Central memory CD8-positive, alpha-beta T cell (primary cell): ENCODE measurements at places on chromosomes 7 and 10.

- H3K4me3 ChIP-seq, result no peak overlapping the region
- peaks cover 6% of the 10 kb centered on the region for H3K4me1 ChIP-seq
- H3K36me3 ChIP-seq, result no peaks in the 10 kb centered on the region
- no peak for DNase-seq
- no peak overlapping the region for H3K27ac ChIP-seq
- H3K27me3 ChIP-seq, result peaks cover 16% of the 10 kb centered on the region
Observed at GRCh38 chr10:86725980-86726676, 30.3 kb upstream of the BMPR1A start.

DNA sequence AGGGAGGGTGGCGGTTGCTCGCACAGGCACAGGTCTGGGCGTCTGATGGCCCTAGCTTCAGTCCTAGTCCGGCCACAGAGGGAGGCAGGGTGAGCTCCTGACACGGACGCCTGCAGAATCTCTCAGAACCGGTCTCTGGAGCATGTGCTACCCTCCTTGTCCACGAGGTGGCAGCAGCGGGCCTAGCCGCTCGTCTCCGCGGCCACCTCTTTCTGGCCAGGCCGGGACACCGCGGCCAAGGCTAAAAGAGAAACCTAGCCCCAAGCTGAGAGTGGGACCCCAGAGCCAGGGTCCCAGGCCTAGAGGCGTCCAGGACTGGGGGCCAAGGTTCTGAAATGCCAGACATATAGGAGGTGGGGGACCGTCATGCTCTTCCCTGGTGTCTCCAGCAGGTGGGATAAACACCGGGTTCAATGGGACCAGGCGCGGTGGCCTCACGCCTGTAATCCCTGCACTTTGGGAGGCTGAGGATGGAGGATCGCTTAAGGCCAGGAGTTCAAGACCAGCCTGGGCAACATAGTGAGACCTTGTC, 3.2 kb upstream of the LAT2 start:
- peak overlapping the region; percentile 64 for H3K27ac ChIP-seq
- no peaks in the 10 kb centered on the region for H3K27me3 ChIP-seq
- H3K4me1 ChIP-seq, result peaks cover 21% of the 10 kb centered on the region
- no peaks in the 10 kb centered on the region for H3K36me3 ChIP-seq
- DNase-seq, result peak; percentile 62

GRCh38 chr10:48685731-48686130, 1.1 kb downstream of the WDFY4 start:
- H3K27me3 ChIP-seq, result peaks cover 26% of the 10 kb centered on the region
- H3K4me1 ChIP-seq, result no peaks in the 10 kb centered on the region
- no peak overlapping the region for H3K27ac ChIP-seq
- peak overlapping the region; percentile 6 for H3K4me3 ChIP-seq
- no peaks in the 10 kb centered on the region for H3K36me3 ChIP-seq

- no peak overlapping the region for H3K27ac ChIP-seq
- H3K36me3 ChIP-seq, result no peaks in the 10 kb centered on the region
- no peaks in the 10 kb centered on the region for H3K4me1 ChIP-seq
- peaks cover 39% of the 10 kb centered on the region for H3K27me3 ChIP-seq
Observed at GRCh38 chr7:116122972-116123595, 87.3 kb upstream of the TES start.

DNA sequence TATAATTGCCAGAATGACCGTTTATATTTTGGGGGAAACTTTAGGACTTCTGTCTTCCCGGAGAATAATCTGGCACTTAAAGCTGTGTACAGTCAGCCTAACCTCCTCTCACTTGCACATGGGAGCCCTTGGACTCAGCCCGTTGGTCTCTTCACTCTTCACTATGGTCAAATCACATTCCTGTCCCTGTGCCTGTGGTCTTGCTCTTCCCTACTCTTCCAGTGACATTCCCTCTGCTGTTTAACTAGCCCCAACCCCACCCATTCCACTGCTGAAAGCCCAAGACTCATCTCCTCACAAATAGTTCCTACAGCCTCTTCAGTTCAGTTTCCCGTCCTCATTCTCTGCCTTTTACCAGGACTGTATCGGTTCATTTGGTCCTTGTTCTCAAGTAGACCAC, 135.0 kb downstream of the DYNC1I1 start:
- no peak for DNase-seq
- no peaks in the 10 kb centered on the region for H3K4me1 ChIP-seq
- peaks cover 33% of the 10 kb centered on the region for H3K27me3 ChIP-seq
- H3K4me3 ChIP-seq, result no peak overlapping the region
- no peaks in the 10 kb centered on the region for H3K36me3 ChIP-seq
